ENCODE measurements at places on chromosomes 2 and 18. TPM values are rescaled to one million over a fixed set of nuclear protein-coding genes. Genes with fewer than 3 reads are reported as not detected.

GRCh38 chr2:28610583-28611201 is 114.8 kb downstream of the PLB1 start:
- peak; percentile 54 for ATAC-seq

DNA sequence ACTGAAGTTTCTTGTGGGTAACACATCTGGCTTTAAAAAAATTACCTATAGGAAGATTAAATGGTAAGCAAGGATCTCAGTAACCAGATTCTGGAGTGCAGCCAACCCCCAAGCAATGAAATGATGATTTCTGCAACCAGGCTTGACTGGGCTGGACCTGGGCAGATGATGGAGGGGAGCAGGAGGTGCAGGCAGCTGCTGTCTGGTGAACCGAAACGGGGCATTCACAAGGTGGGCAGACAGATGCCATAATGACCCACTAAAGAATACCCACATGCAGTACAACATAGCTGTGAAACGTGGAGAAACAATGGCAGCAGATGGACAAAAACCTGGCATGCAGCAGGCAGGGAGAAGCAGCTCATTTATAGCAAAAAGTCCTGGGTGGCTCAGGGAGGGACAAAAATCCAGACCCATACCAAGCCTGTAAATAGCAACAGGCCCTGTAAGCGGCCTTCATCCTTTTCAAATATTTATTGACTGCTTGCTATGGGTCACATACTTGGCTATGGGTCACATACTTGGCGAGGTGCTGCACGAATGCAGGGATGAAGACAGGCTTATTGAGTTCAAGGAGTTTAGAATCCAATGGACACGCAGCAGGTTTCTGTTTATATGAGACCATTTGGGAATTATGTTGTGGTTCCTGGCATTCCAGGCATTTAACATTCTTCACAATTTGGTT is 244.7 kb downstream of the HRH4 start:
- no peak for ATAC-seq

DNA sequence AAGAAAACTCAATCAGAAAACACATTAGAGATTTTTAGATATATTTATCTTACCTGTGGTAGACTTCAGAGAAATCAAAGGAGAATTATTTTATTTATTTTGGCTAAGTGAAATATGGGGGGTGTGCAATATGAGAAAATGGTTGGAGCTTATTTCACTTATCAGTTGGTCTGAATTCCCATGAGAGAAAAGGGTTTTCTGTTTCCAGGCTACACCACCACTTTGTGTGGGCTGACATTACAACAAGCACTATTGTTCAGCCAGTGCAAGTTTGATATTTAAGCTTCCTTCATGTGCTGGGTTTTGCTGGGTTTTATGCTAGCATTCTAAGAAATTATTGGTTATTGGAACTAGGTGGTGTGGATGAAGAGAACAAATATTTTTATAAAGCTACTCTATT is 33.5 kb downstream of the RMND5A start:
- ATAC-seq, result no peak

- ATAC-seq, result no peak
These were observed 45.6 kb upstream of the TMEM178A start for GRCh38 chr2:39620067-39620466.

GRCh38 chr2:178844701-178845100 is 37.5 kb upstream of the TTN start:
- no peak for ATAC-seq

GRCh38 chr2:62338111-62338510 is 142.2 kb downstream of the B3GNT2 start:
- ATAC-seq, result no peak

DNA sequence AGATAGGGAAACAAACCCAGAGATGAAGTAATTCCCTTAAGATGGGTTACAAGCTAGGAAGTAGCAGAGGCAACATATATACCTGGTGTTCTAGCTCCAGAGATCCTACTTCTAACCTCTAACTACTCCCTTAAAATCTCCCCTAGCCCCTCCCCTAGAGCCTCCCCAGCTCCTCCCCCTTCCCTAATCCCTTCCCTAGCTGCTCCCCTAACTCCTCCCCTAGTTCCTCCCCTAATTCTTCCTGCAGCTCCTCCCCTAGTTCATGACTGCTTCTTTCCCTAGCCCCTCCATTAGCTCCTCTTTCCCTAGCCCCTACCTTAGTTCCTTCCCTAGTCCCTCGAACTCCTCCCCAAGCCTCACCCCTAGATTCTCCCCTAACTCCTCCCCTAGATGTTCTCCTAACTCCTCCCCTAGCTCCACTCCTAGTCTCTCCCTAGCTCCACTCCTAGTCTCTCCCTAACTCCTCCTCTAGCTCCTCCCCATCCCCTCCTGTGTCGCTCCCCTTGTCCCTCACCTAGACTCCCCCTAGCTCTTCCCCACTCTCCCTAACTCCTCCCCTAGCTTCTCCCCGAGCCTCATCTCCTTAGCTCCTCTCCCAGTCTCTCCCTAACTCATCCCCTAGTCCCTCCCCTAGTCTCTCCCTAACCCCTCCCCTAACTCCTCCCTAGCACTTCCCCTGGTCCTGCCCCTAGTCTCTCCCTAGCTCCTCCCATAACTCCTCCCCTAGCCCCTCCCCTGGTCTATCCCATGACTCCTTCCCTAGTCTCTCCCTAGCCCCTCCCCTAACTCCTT is 108.9 kb downstream of the CD226 start:
- ATAC-seq, result no peak

DNA sequence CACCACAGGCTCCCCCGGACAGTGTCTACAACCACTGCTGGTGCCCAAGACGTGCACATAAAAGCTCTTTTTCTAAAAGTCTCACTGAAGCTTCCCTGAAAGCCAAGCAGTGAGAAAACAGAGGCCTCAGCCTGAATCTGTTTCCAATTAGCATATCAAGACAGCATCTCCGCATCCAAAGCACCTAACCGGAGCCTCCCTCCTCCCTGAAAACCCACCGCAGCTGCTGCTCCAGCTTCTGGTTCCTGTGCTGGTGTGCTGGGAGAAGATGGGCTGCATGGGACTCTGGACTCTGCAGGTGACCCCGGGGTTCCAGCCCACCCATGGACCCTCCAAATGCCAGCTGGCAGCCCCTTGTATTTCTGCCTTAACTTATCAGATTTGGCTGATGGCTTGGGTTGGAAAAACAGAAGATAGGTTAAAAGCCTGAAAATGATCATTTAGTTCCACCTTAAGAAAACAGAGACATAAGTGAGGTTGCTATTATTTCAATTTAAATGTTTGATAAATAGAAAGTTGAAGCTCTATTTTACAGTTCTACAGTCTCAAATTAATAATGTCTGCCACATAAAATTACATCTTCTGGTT is 103.3 kb downstream of the TMEM18 start:
- no peak for ATAC-seq

DNA sequence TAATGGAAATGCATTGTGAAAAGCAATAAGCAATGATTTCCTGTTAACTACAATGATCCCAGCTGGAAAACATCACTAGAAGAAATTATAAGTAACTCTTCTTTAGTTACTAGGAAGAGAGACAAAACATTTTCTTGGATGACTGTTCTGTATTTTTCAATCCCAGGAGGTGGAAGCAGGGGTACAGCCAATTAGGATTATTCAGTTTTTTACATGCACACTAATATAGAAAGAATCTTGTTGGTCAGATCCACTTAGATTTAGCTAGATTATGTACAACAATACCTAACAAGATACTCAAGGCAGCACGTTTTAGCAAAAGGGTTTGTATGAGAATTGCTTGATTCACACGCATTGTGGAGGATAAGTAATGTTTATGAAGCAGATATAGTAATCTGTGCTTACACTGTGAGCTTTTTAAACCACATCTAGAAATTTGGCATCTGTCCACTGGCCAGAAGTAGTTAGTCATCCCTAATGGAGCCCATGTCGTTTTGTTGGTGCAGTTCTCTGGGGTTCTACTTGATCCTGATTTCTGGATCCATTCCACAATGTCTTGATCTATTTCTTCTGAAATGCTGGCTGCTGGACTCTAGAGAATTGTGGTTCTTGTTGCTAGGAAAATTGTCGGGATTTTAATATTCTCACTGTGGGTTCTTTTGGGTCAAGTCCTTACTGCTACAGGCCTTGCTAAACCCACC is 199.7 kb downstream of the ADCYAP1 start:
- no peak for ATAC-seq

GRCh38 chr2:44707945-44708660 is 233.4 kb upstream of the SIX3 start:
- no peak for ATAC-seq

GRCh38 chr18:48007955-48008701 is 77.7 kb upstream of the SMAD2 start:
- peak; percentile 83 for ATAC-seq

GRCh38 chr2:85215081-85215447 is 81.9 kb downstream of the TCF7L1 start:
- no peak for ATAC-seq

GRCh38 chr2:120044336-120044735 is 31.5 kb downstream of the EPB41L5 start:
- ATAC-seq, result no peak

- no peak for ATAC-seq
These were observed 103.0 kb downstream of the AP1S3 start for GRCh38 chr2:223734346-223734745.

- no peak for ATAC-seq
These were observed 76.7 kb upstream of the CHAC2 start for GRCh38 chr2:53690876-53691275.

DNA sequence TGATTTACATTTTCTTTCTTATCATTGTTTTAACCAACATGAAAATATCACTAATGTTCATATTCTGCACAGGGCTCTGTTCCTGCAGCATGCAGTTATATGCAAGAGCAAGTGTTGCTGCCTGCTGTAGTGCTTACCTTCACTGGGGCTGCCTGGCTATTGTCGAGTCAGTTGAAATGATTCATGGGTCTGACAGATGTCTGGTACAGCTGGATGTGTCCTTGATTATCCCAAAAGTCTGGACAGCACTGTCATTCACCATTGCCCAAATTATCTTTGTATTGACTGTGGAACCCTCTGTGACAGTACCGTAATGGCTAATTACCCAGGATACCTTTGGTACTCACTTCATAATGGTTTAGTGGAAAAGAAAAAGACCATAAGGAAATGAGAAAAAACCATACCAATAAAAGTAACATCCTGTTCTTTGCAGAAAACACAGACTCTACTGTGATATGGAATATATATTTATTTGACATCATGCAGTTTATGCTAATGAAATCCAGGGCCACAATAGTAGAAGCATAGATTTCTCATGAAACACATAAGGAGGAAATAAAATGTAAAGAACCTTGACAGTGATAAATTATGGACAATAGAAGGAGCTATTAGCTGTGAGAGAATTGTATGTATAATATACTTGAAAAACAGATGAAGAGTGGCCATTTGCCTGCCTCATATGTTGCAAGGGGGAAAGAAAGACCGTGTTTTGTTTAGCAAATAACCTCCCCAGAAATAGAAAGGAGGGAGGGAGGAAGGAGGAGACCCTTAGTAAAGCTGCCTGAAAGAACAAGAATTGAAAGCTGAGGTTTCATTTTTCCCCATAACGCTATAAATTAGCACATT is 249.8 kb upstream of the ATP5MC3 start:
- no peak for ATAC-seq

- no peak for ATAC-seq
These were observed 602.2 kb downstream of the FBXO15 start for GRCh38 chr18:73545472-73545871.

DNA sequence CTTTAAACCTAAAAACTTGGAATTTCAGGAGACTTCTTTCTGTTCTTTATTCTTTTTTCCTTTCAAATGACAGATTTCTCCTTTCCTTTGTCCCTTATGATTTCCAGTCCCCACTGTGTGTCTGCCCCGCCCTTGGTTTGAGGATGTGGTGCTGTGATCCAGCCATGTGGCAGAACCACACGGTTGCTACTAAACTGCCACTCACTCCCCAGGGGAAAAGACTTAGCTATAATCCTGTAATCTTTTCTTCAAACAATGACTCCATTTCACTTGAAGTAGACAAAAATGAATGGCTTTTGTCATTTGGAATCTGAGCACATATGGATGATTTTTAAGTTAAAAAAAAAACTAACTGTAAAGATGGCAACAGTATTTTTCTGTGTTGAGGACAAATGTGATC is 76.2 kb upstream of the STAM2 start:
- ATAC-seq, result no peak

DNA sequence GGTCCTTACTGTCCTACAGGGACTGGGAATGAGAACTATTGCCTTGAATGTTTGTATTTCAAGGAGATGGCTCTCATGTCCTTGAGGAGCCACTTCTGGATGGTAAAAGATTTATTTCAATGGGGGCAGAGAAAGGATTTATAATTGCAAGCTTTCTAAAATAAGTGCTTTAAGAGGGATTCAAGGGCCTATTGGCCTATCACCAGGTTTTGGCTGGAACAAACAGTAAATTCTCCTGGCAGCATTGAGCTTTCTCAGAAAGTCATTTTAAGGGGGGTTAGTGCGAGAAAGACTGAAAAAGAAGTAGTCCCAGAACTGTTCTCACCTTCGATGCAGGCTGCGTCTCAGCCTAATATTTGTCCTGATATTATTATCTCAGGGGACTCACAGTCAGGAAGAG is 29.8 kb downstream of the DPP10 start:
- ATAC-seq, result no peak

DNA sequence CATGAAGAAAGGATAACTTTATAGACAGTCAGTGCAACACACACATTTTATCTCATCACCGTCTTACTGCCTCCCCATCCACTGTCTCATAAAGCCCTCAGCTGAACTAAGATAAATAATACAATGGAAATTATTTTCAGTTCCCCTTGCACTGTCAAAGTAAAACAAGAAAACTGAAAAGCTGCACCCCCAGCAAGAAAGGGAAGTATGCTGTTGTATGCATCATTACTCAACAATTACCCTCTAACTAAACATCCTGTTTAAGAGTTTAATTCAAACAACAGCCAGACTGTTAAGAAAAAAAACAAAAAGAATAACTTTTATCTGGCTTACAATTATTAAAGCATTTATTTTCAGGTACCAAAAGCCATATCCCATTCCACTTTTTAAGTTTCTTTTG is 25.0 kb downstream of the MPPE1 start:
- ATAC-seq, result no peak

GRCh38 chr18:29004921-29005320 is 828.0 kb upstream of the CDH2 start:
- no peak for ATAC-seq

DNA sequence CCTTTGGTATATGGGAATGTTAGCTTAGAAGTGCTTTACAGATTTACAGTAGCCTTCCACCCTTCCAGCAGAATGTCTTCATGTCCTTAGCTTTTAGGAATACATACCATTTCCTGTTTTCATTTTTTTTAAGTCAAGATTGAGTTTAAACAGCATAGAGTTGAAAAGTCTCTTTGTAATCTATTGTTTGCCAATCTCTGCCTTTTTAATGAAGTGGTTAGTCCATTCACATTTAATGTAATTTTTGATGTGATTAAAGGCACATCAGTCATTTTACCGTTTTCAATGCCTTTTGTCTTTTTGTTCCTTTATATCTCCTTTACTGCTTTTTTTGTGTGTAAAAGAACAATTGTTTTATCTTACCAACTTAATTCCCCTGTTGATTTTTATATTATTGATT is 233.4 kb upstream of the SMIM21 start:
- no peak for ATAC-seq

GRCh38 chr2:121418494-121419058 is 112.1 kb upstream of the RNU4ATAC start:
- no peak for ATAC-seq

COLEC12 gene
- 40.1 TPM for total RNA-seq

STARD6 gene
- not detected for total RNA-seq

RAX gene
- not detected for total RNA-seq

COL4A4 gene
- 5.1 TPM for total RNA-seq

SLC39A10 gene
- 14.6 TPM for total RNA-seq

PAX3 gene
- not detected for total RNA-seq

Data from gastroesophageal sphincter (tissue), 4 donors.